Heart right ventricle (tissue), 16 donors: ENCODE measurements at places on chromosomes 12 and 14.

- no peak for DNase-seq
Observed at GRCh38 chr12:132418393-132418925, 71.5 kb upstream of the FBRSL1 start.

- no peak for DNase-seq
Observed at GRCh38 chr12:130806574-130806973, 32.5 kb downstream of the STX2 start.

DNA sequence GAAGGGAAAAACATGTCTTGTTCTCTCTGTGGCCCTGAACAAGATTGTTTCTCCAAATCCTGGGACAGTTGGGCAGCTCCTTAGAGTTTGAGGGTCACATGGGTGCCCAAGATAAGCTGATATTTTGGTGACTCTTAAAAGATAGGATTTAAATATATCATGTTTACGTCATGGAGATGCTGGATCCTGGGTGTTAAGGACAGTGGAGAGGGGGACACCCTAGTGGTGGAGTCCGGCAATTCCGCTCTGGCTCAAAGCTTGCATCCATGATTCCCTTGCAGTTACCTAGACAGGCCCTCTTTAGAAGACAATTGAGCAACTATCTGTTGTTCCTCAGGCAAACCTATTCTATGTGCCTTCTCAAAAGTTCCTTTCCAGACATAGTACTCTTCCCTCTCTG, 101.8 kb downstream of the CMKLR1 start:
- DNase-seq = no peak

GRCh38 chr14:94110552-94111181, at the start of gene IFI27:
Gene IFI27, plus strand, starts transcription at chr14:94110736.
- no peak for DNase-seq

DNA sequence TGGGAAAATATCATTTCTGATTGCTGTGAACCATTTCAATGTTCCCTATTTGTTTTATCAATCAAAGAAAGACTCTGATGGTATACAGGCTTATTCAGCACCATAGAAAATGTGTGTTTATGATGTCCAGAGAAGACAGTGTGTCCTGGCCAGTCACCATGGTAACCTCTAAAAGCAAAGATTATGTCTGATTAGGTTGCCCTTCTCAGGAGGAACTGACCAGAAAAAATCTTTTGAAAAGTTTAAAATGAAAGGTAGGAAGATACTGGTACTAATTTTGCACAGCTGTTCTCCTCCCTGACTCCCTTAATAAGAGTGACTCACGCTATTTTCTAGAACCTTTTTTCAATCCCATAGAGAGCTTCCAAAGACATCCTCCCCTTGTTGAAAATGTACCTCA, 391.8 kb upstream of the DCN start:
- no peak for DNase-seq

GRCh38 chr12:48009471-48009870, 5.2 kb upstream of the COL2A1 start:
- DNase-seq = no peak

GRCh38 chr14:104724981-104725771, 1.1 kb downstream of the ADSS1 start:
- DNase-seq = peak; percentile 76

DNA sequence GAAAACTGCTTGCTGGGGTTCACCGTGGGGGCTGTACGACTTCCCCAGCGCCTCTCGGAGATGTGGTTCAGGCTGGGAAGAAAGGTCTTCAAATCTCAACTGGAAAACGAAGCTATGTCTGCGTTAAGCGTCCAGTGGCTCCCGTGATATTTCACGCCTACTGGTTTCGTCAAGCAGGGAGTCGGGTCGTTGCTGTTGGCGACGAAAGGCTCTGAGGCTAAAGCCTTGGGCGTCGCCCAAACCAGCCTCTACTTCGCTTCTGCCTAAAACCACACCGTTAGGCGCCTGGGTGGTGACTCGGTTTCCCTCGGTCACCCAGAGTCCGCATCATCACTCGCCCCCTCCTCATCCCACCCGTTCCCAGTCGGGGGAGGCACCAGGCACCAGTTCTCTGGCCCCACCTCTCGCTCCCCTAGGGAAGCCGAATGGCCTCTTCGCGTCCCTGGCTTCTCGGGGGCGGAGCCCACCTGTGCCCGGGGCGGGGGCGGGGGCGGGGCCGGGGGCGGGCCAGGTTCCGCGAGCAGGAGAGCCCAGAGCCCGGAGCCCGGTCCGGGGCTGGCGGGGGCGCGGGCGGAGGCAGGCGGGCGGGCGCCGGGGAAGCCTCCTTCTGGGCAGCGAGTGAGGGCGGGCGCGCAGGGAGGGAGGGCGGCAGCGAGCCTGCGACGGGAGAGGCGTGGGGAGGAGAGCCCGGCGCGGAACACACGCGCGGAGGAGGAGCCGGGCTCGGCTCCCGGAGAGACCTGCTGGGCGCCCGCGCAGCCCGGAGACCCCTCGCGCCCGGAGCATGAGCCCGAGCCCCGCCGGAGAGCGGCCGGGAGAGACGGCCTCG, at the start of gene B4GALNT3:
Gene B4GALNT3 (plus strand): TSS at position 510 of the 829 bp plus-strand sequence. CDS start 438 bp downstream, outside the sequence.
- peak; percentile 24 for DNase-seq

- DNase-seq = no peak
Observed at GRCh38 chr12:81079280-81080076, 1.6 kb downstream of the ACSS3 start.

- DNase-seq = no peak
Observed at GRCh38 chr12:111035578-111036301, 115.4 kb upstream of the MYL2 start.

- no peak for DNase-seq
Observed at GRCh38 chr14:56895154-56895553, 84.9 kb upstream of the OTX2 start.
